ENCODE measurements at places on chromosomes 6 and 20.

- no peak for DNase-seq
These were observed 180.6 kb upstream of the TAB2 start for GRCh38 chr6:149136913-149137286.

- no peak for DNase-seq
These were observed at the start of gene PXDC1 for GRCh38 chr6:3751077-3751729. Gene PXDC1, minus strand, starts transcription at chr6:3751713. Its CDS starts 182 bp downstream, at chr6:3751531.

DNA sequence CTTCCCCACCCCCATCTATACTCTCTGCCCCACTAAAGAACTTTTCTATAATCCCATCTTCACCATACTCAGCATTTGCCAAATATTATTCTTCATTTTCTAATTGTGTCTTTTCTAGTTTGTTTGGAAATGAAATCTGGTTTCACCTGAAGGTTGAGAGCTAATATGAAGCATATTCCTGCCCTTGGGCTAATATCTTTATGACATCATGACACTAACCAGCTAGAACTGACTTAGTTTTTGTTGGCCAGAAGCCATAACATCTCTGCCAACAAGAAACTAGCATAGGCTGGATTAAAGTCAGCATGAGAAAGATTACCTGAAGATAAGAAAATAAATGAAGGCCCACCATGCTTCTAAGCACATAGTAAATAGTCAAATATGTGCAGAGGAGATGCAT, 16.7 kb downstream of the UNC5CL start:
- DNase-seq = no peak

GRCh38 chr20:47818996-47819609, 33.8 kb upstream of the SULF2 start:
- DNase-seq = no peak

GRCh38 chr6:44680202-44680720, 292.8 kb downstream of the CDC5L start:
- DNase-seq = no peak

DNA sequence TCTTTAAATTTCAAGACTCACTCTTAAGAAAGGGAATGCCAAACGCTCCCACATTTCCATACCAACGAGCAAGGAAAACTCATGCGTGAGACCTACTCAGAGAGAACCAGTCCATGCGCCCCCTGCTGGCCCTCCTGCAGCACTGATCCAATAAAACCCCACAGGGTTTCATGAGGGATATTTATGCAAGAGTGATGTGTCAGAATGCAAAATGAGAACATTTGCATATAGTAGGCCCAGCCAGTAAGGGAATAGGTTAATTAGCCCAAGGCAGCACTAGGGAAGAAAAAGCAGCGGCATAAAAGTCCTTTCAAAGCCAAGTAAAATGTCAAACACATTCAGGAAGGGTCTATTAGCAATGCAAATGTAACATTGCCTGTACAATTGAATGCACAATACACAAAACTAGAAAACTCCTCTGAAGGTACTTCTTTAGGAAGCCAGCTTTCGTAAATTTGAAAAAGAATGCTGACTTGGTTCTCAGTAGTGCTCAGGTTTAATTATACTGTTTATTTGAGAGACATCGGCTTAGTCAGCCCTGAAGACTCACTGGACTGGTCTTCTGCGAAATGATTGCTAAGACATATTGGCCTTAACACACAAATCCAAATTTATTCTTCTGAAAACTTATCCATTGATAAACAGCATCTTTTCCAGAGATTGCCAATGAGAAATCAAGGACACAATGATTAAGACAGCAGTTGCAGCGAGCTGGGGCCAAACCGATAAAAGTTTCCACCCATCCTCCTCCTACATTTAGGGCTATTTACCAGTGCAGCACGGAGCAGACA, 93.2 kb downstream of the GMPR start:
- peak; percentile 53 for DNase-seq
